ENCODE measurements at places on chromosomes 11 and 22. TPM values are rescaled to one million over a fixed set of nuclear protein-coding genes. Genes with fewer than 3 reads are reported as not detected.

DNA sequence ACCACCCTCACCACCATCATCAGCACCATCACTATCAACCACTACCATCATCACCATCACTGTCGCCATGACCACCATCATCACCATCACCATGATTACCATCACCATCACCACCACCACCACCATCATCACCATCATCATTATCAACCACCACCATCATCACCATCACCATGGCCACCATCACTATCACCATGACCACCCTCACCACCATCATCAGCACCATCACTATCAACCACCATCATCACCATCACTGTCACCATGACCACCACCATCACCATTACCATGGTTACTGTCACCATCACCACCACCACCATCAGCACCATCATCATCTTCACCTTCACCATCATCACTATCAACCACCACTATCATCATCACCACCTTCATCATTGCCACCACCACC lies 183.4 kb downstream of the SHANK2 start:
- no peaks in the 10 kb centered on the region for H3K4me1 ChIP-seq
- DNase-seq = no peak
- H3K36me3 ChIP-seq = no peaks in the 10 kb centered on the region
- H3K27ac ChIP-seq = no peak overlapping the region
- H3K4me3 ChIP-seq = no peak overlapping the region

DNA sequence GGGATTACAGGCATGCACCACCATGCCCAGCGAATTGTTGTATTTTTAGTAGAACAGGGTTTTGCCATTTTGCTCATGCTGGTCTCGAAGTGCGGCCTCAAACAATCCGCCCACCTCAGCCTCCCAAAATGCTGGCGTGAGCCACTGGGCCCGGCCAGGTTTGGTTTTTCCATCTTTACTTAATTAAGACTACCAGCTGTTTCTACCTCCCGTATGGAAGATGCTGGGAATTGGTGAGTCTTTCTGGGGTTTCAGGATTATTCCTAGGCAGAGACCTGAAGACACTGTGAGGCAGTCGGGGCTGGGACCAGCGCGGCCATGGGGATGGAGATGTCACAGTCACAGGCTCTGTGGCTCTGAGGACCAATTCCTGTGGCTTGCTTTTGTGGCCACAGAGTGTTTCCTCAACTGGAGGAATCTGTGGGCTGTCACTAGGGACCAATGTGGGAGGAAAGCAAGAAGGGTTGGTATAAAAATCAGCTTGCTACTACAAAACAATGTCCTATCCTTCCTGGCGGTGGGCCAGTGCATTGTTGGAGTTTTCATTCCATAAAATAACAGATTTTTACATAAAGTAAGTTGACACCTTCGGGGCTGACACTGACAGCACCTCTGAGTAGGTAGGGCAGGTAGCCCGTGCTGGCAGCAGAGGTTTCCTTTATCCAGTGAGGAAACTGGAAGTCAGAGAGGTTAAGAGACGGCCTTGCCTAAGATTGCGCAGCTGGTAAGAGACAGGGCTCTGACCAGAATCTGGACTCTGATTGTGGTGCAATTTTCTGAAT lies 8.4 kb upstream of the FTH1 start:
- no peak overlapping the region for H3K4me3 ChIP-seq
- H3K27me3 ChIP-seq = no peaks in the 10 kb centered on the region
- H3K4me1 ChIP-seq = peaks cover 74% of the 10 kb centered on the region
- peak; percentile 65 for DNase-seq

Gene GVQW3
- 2.0 TPM for total RNA-seq

DNA sequence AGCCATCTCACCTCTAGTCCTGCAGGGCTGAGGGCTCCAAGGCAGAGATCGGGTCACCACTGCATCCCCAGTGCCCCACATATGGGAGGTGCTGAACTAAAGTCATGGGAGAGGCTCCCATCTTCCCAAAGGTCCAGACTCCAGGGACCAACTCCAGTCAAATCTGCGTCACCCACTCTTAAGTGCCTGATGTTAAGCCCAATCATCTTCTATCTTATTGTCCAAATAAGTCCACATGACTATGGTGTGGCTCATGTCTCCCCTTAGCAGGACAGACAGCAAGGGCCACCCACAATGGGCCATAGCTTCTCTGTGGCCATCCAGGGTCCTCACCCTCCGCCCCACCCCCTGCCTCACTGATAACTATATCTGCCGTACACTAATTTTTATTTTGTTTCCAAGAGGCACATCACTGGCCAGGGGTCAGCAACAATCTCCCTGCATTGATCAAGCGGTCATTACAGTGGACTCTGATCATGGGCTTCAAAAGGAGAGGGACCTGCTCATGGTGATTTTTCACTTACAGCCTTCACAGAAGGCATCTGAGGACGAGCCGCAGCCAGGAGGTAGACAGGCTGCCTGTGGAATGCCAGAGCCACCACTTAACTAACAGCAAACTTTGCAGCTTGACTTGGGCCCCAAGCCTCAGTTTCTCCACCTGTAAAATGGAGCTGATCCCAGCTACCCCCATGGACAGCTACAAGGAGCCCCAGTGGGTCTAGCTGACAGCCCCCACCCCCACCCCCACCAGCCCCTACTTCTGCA lies 23.3 kb downstream of the MYH9 start:
- H3K36me3 ChIP-seq = peaks cover 12% of the 10 kb centered on the region
- peaks cover 98% of the 10 kb centered on the region for H3K4me1 ChIP-seq
- H3K27ac ChIP-seq = peak overlapping the region; percentile 69
- no peak for DNase-seq

- H3K27me3 ChIP-seq = no peaks in the 10 kb centered on the region
- H3K36me3 ChIP-seq = peaks cover 18% of the 10 kb centered on the region
- H3K27ac ChIP-seq = no peak overlapping the region
- DNase-seq = no peak
- no peak overlapping the region for H3K4me3 ChIP-seq
- H3K4me1 ChIP-seq = peaks cover 9% of the 10 kb centered on the region
These were observed 54.6 kb upstream of the CHRM4 start for GRCh38 chr11:46445920-46446771.

GRCh38 chr11:13308704-13309103 lies 31.1 kb downstream of the BMAL1 start:
- H3K4me1 ChIP-seq = peaks cover 31% of the 10 kb centered on the region
- DNase-seq = no peak
- no peaks in the 10 kb centered on the region for H3K36me3 ChIP-seq
- no peak overlapping the region for H3K4me3 ChIP-seq
- H3K27ac ChIP-seq = no peak overlapping the region

Gene TMEM151A
- 0.41 TPM for total RNA-seq

GRCh38 chr11:48031602-48032001 lies 51.2 kb downstream of the PTPRJ start:
- H3K36me3 ChIP-seq = no peaks in the 10 kb centered on the region
- no peak for DNase-seq
- H3K27me3 ChIP-seq = no peaks in the 10 kb centered on the region
- peaks cover 47% of the 10 kb centered on the region for H3K4me1 ChIP-seq
- H3K4me3 ChIP-seq = no peak overlapping the region
